ENCODE measurements at places on chromosomes 12 and 14. TPM values are rescaled to one million over a fixed set of nuclear protein-coding genes. Genes with fewer than 3 reads are reported as not detected.

GRCh38 chr14:96086574-96087077 is 47.5 kb downstream of the C14orf132 start:
- no peak for DNase-seq

- DNase-seq: no peak
These were observed 23.3 kb downstream of the SNRPF start for GRCh38 chr12:95882080-95882479.

SLC6A12 gene
- total RNA-seq: 0.21 TPM

GRCh38 chr12:64269161-64269560 is 47.1 kb upstream of the KICS2 start:
- no peak for DNase-seq

DNA sequence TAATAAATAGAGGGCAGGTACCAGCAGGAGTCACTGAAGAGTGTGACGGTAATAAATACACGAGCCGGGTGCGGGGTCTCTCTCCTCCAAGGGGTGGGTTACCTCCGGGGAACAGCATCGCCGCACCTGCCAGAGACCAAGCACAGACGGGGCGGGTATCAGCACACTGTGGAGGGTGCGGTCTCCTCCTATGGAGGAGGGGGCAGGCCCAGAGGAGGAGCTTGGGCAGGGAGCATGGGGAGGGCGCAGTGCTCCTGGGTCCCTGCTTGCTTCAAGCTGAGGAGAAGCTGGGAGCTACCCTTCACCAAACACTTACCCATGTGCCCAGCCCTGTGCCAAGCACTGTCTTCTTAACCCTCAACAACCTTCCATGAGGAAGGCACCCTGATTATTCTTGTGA is 12.8 kb downstream of the PGF start:
- no peak for DNase-seq

IL26 gene
- not detected for total RNA-seq

DNA sequence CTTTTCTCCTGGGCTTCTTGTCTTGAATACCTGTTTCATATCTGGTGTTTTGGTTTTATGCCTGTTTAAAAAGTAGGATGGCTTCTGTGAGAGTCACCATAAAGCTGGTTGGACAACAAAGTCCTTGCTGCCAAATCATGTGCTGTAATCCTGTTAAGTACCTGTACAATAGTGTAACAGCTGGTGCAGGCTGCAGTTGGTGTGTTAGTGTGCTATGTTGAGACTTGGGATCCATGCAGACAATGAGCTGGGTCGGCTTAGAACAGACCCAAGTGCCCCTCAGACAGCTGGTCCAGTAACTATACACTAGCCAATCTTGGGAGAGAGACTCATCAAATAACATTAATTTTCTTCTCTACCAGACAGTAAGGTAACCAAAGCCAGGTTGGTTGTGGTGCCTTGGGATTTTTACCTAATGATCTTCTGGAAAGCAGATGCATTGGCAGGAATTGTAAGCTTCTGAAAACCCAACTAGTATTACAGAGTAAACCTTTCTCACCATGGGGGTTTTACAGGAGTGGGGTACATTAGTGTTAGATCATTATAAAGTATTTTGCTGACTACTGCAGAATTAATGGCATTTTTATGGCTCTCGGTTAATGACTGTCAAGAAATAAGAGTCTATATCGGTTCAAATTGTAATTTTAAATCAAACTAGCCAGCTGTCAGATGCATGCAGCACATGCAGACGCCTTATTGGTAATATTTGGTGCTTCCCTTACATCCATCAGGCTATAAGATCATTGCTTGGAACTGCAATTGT is 231.2 kb downstream of the PDZRN4 start:
- DNase-seq: no peak
